Mesothelial cell of epicardium (in vitro differentiated cells): ENCODE measurements at places on chromosomes 1 and 21. TPM values are rescaled to one million over a fixed set of nuclear protein-coding genes. Genes with fewer than 3 reads are reported as not detected.
A peak's percentile ranks its signal among the peaks of the same experiment; 100 is the strongest.

DNA sequence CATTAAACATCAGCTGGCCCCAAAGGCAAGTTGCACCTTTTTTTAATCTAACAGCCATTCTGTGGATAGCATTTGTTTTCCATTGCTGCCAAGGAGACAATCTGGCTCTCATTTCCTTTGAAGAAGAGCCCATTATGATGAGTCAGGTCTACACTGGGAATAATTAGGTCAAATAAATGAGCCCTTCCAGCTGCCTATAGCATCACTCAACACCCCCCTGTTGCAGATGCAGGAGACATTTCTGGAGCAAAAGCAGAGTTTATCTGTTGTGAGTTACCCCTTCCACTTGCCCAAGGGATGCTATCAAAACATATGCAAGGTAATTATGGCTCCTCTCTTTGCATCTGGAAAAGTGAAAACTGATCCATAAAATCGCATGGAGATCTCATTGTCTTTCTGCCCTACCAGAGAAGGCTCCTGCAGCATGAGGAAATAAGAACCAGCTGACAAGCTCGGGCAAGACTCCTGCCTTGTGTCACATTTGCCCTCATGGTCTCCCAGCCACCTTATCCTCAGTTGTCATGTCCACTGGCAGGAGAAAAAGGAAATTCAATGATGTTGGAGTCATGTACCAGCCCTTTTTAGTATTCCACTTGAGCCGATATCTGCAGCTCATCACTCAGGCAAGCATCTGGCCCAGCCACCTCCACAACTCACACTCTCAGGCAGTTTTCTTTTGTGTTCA is 135.9 kb downstream of the SLC30A10 start:
- peaks cover 5% of the 10 kb centered on the region for H3K27me3 ChIP-seq
- H3K4me1 ChIP-seq, result peaks cover 39% of the 10 kb centered on the region
- no peak overlapping the region for H3K27ac ChIP-seq
- DNase-seq, result no peak
- H3K36me3 ChIP-seq, result no peaks in the 10 kb centered on the region

- DNase-seq, result no peak
- no peak overlapping the region for H3K4me3 ChIP-seq
Observed at GRCh38 chr1:11938722-11939526, 4.4 kb downstream of the PLOD1 start.

DNA sequence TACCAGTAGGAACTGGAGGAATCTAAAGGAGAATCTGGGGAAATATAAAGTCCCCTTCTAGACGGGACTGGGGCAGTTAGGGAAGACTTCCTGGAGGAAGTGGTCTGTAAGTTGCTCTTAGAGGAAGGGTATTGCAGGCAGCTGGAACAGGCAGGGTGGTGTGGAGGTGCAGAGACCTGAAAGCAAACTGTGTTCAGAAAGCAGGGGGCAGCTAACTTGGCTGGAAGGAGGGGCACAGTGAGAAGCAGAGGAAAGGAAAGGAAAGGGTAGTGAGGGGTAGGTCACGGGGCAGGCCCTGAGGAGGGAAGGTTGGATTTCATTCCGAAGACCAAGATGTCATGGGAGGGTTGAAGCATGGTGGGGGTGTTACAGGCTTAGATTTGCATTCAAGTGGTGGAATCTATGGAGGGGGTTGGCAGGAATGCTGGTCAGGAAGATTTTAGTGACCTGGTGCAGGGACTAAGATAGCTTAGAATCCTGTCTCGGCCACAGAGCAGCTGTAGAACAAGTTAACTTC is 240.7 kb downstream of the FOXD2 start:
- DNase-seq, result no peak
- H3K4me1 ChIP-seq, result peaks cover 47% of the 10 kb centered on the region
- H3K4me3 ChIP-seq, result no peak overlapping the region
- H3K27me3 ChIP-seq, result peaks cover 21% of the 10 kb centered on the region
- H3K27ac ChIP-seq, result peak overlapping the region; percentile 31
- no peaks in the 10 kb centered on the region for H3K36me3 ChIP-seq

DNA sequence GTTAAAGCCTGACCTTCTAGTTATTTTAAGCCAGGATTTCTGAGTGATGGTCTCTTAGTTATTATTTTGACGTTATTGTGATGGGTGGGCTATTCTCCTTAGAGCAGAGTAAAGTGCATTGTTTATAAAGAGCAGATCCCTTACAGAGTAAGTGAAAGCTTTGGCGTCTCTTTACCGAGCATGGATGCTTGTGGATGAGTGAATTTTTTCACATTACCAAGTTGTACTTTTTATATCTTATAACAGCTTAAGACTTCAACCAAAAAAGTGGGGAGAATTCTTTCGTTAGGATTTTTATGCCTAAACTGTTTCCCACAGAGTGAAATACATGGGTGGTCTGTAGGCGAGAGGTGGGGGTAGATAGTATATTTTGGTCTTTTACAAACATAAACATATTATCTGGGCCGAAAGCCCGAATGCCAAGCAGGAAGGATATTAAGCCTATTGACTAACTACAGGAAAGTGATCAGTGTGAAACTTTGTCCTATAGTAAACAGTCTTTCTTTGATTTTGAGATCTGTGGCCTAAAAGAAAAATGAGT is 279.1 kb upstream of the C1orf105 start:
- peaks cover 64% of the 10 kb centered on the region for H3K4me1 ChIP-seq
- H3K27ac ChIP-seq, result peak overlapping the region; percentile 81
- H3K27me3 ChIP-seq, result no peaks in the 10 kb centered on the region
- no peak for DNase-seq
- peak overlapping the region; percentile 60 for H3K4me3 ChIP-seq
- H3K36me3 ChIP-seq, result no peaks in the 10 kb centered on the region

- peaks cover 8% of the 10 kb centered on the region for H3K36me3 ChIP-seq
- H3K4me1 ChIP-seq, result peaks cover 54% of the 10 kb centered on the region
- no peak overlapping the region for H3K4me3 ChIP-seq
- DNase-seq, result no peak
- H3K27me3 ChIP-seq, result no peaks in the 10 kb centered on the region
Observed at GRCh38 chr1:87600854-87601253, 272.2 kb downstream of the LMO4 start.

DNA sequence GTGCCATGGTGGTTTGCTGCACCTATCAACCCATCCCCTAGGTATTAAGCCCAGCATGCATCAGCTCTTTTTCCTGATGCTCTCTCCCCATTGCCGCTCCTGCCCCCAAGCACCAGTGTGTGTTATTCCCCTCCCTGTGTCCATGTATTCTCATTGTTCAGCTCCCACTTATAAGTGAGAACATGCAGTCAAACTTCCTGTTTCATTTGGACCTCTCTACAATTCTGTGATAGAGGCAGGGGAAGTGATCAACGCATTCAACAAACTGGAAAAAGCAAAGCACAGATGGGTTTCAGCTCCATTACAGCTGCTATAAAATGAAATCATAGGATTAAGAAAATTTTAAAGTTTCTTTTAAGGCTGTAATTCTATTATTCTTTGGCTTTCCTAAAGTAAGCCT is 23.3 kb upstream of the CD55 start:
- no peak overlapping the region for H3K4me3 ChIP-seq
- peaks cover 2% of the 10 kb centered on the region for H3K36me3 ChIP-seq
- H3K27ac ChIP-seq, result no peak overlapping the region
- DNase-seq, result no peak

- H3K27ac ChIP-seq, result no peak overlapping the region
- no peaks in the 10 kb centered on the region for H3K36me3 ChIP-seq
- peaks cover 35% of the 10 kb centered on the region for H3K4me1 ChIP-seq
- no peak overlapping the region for H3K4me3 ChIP-seq
- H3K27me3 ChIP-seq, result no peaks in the 10 kb centered on the region
Observed at GRCh38 chr21:32136546-32136945, 142.3 kb downstream of the MIS18A start.

GRCh38 chr1:198316546-198317100 is 159.8 kb downstream of the NEK7 start:
- peak overlapping the region; percentile 8 for H3K27ac ChIP-seq
- H3K36me3 ChIP-seq, result peaks cover 39% of the 10 kb centered on the region
- H3K4me1 ChIP-seq, result no peaks in the 10 kb centered on the region
- no peaks in the 10 kb centered on the region for H3K27me3 ChIP-seq
- no peak for DNase-seq

- DNase-seq, result no peak
- peaks cover 11% of the 10 kb centered on the region for H3K27me3 ChIP-seq
- no peak overlapping the region for H3K4me3 ChIP-seq
Observed at GRCh38 chr1:22925111-22925510, 47.6 kb downstream of the LACTBL1 start.

GRCh38 chr1:100506217-100506616 is 31.7 kb upstream of the GPR88 start:
- H3K27ac ChIP-seq, result no peak overlapping the region
- no peaks in the 10 kb centered on the region for H3K27me3 ChIP-seq
- DNase-seq, result no peak
- no peak overlapping the region for H3K4me3 ChIP-seq
- peaks cover 11% of the 10 kb centered on the region for H3K4me1 ChIP-seq

GRCh38 chr21:45858180-45858579 is 123.4 kb upstream of the COL6A1 start:
- no peak overlapping the region for H3K27ac ChIP-seq
- H3K27me3 ChIP-seq, result no peaks in the 10 kb centered on the region
- no peaks in the 10 kb centered on the region for H3K36me3 ChIP-seq

DNA sequence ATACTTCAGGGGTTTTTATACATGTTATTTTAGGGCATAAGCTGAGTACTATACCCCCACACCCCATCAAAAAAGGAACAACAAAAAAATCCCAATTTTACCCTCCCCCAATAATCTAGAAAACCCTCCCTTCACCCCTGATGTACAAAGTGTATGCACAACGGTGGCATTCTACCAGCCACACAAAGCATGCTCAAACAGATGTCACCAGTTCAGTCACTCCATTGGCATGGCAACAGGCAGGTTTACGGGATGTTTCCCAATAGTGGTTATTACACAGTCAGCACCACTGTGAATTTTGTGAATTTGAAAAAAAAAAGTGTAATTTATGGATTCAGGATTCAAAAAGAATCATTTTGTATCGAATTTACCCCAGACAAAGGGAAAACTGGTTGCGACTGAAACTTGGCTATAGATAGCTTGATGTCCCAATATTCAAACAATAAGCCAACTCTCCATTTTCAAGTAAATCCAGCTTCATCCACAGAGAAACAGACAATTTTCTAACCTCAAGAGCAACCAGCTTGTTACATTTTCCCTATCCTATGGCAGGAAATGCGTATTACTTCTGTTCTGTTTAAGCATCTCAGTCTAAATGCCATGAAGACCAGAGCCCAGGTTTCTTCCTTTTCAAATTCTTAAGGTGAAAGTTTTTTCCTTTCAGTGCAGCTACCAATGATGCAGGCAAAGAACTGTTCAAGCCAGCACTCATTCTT is 34.0 kb upstream of the SLC45A3 start:
- no peaks in the 10 kb centered on the region for H3K27me3 ChIP-seq
- DNase-seq, result no peak
- H3K4me1 ChIP-seq, result peaks cover 14% of the 10 kb centered on the region
- peaks cover 26% of the 10 kb centered on the region for H3K36me3 ChIP-seq

DNA sequence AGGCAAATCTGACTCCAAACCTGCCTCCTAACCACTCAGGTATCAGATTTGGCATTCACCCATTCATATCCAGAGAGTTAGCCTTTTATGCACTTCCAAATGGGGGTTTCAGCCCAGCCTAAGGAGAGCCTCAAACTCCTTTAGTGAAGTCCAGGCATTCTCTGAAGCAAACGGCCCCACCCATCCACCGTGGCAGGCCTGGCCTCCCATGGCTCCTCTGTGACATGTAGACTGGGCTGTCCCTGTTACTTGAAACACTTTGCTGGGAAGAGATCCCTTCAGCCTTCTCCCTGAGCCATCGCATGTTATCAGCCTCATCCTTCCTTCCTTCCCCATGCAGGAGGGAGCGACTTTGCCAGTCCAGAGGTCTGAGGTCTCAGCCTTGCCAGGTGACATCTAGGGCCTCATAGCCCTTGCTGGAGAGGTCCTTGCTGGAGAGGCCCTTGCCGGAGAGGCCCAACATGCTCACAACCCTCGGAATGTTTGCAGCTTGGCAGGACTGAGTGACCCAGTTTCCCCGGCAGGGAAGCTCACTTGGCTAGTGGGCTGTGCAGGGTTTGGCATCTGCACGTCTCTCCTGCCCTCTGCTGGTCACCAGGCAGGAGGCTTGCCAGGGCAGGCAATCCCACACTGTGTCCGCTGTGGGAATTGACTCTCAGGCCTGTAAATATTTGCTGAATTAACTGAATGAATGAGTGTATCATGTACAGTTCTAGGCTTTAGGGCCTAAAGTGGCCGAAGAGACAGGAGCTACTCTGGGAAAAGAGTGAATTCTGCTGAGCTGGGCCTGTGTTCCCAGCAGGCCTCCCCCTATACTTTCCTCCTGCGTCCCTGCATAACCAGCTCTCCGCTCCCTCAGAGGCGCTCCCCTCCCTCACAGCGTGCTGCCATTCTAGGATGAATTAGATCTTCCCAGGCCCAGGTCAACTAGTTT is 26.7 kb upstream of the RBM15 start:
- peaks cover 17% of the 10 kb centered on the region for H3K4me1 ChIP-seq
- peak; percentile 62 for DNase-seq
- H3K4me3 ChIP-seq, result no peak overlapping the region

DNA sequence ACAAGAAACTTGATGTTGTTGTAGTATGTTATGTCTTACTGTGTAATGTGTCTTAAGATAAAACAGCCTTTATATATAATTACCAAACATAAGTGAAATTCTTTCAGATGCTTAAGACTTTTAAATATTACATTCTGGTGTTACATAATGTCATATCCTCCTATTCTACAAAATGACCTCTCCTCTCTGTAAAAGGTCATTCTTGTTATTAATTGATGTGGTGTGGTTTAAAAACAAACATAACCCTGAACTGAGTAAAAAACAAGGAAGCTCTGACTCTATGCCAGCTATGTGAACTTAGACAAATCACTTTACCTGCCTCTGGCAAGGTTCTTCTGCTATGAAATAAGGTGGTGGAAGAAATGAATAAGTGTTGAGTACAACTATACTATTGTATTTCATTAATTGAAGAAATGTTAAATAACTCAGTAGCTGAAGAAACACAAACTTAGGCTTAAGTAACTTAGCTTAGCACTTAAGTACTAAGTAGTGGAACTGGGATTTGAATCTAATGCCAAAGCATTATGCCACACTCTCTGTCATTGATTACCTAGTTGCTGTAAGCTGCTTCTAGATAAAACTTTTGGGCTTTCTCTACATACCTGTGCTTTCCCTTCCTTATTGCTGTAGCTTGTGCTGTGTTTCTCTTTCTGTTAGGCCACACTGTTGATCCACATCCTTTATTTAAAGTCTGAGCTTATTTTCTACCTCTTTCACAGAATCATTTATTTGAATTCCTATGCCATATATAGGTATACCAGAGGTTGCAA is 859 bp upstream of the ANGPTL1 start:
- H3K36me3 ChIP-seq, result no peaks in the 10 kb centered on the region
- H3K4me3 ChIP-seq, result no peak overlapping the region
- no peaks in the 10 kb centered on the region for H3K27me3 ChIP-seq
- H3K27ac ChIP-seq, result peak overlapping the region; percentile 92
- peaks cover 51% of the 10 kb centered on the region for H3K4me1 ChIP-seq

- no peak overlapping the region for H3K4me3 ChIP-seq
- no peaks in the 10 kb centered on the region for H3K27me3 ChIP-seq
- H3K27ac ChIP-seq, result no peak overlapping the region
- H3K36me3 ChIP-seq, result no peaks in the 10 kb centered on the region
- H3K4me1 ChIP-seq, result peaks cover 3% of the 10 kb centered on the region
- DNase-seq, result no peak
Observed at GRCh38 chr1:205656236-205656635, 24.1 kb downstream of the SLC45A3 start.

AIM2 gene
- total RNA-seq, result 0.27 to 0.96 TPM (median 0.61 TPM) in 3 replicates

ANKRD45 gene
- total RNA-seq, result 0.38 to 0.60 TPM (median 0.49 TPM) in 3 replicates

TP53BP2 gene
- 63.8 to 75.3 TPM (median 64.6 TPM) in 3 replicates for total RNA-seq

RIMS3 gene
- 12.5 to 13.0 TPM (median 12.9 TPM) in 3 replicates for total RNA-seq

FBXO44 gene
- 33.1 to 39.4 TPM (median 37.3 TPM) in 3 replicates for total RNA-seq

TNNT2 gene
- total RNA-seq, result 32.6 to 37.1 TPM (median 37.1 TPM) in 3 replicates
